ENCODE measurements at places on chromosomes 3 and 15.

DNA sequence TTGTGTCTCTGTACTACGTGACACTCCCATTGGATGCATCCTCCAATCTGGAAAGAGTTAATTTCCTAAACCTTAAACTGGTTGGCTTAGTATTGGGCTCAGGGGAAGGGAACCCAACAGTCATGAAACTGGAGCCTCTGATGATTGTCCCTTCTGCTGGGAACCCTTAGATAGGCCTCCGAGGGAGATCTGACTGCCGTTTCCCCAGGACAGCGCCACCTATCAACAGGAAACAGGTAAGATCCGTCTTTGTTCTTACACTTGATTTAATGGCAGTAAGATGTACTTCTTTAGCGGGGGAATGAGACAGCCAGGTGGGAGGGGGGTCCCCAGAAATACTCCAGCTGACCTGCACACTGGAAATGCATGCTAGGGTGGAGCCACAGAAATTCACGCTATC, 1749.6 kb downstream of the SI start:
- no peak for DNase-seq

- no peak for DNase-seq
Observed at GRCh38 chr3:59688636-59689035, 638.8 kb upstream of the CFAP20DC start.

- no peak for DNase-seq
Observed at GRCh38 chr15:68431792-68432401, at the start of gene ITGA11. TSS of gene ITGA11 (minus strand) at chr15:68432163. CDS start at chr15:68432066, 97 bp downstream.

DNA sequence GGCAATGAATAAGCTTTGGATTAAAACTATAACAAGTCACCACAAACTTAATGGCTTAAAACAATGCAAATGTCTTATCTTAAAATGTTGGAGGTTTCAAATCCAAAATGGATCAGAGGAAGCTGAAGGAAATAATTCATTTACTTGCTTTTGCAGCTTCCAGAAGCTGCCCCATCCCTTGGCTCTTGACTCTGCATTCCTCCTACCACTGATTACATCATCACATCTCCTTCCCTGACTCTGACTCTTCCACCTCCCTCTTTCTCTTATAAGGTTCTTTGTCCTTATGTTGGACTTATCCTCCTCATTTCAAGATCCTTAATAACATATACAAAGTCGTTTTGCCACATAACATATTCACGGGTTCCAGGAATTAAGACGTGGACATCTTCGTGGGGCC, 982.8 kb upstream of the ROBO1 start:
- DNase-seq = no peak

DNA sequence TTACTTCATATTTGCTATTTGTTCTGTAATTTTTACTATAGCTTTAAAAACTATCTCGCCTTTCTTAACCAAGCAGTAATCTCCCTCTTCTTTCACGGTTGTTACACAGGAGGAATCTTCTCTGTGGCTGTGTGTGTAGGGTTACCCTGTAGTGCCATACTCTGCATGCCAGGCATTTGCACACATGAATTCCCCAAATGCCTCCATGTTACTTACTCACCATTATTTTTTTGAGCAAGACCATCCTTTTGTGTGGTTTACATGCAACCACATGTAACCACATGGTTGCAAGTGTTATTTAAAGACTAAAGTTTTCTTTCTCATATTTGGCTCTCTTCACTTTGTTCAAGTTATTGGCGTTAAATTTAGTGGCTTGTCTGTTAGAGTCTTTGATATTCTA, 45.5 kb downstream of the HPS3 start:
- DNase-seq = no peak

DNA sequence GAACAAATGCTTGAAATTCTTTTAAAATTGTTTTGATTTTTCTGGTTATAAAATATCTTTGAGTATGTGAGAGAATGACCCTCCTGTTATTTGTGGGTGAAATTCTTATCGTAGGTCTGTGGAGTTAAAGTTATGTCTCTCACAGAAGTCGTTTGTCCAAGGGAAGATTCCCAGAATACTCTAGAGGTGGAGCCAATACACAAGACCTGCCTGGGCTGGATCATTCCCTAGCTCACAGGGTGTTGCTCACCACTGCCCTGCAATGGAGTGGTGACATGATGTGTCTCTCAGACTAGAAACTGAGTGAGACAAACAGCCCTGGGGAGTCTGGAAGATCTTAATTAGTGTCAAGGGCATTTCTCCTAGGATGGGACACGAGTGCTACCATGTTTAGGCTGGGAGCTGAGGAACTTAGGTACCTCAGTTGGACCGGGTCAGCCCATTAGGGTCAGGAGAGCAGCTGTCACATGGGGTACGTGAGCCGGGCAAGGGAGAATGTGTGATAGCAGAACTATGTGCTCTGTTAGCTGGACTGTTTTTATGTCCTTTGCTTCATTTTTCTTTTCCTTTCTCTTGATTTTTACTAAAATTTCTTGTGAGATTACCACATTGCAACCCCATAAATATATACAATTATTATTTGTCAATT, 53.6 kb upstream of the MYO5C start:
- DNase-seq = no peak

DNA sequence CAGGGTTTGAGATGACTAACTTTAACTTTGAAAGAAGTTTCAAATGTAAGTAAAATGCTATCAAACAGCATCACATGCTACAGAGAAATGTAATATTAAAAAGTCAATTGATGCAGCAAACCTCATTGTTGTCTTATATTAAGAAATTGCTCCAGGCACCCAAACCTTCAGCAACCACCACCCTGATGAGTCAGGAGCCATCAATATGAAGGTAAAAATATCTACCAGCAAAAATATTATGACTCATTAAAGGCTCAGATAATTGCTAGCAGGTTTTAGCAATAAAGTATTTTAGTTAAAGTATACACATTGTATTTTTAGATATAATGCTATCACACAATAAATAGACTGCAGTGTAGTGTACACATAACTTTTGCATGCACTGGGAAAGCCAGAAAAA, 746.3 kb downstream of the ZPLD1 start:
- DNase-seq = no peak

DNA sequence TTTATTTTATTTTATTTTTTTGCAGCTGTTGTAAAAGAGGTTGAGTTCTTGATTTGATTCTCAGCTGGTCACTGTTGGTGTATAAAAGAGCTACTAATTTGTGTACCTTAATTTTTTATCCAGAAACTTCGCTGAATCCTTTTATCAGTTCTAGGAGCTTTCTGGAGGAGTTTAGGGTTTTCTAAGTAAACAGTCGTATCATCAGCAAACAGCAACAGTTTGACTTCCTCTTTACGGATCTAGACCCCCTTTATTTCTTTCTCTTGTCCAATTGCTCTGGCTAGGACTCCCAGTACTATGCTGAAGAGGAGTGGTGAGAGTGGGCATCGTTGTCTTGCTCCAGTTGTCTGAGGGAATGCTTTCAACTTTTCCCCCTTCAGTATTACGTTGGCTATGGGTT, 165.8 kb upstream of the KCNMB2 start:
- no peak for DNase-seq

DNA sequence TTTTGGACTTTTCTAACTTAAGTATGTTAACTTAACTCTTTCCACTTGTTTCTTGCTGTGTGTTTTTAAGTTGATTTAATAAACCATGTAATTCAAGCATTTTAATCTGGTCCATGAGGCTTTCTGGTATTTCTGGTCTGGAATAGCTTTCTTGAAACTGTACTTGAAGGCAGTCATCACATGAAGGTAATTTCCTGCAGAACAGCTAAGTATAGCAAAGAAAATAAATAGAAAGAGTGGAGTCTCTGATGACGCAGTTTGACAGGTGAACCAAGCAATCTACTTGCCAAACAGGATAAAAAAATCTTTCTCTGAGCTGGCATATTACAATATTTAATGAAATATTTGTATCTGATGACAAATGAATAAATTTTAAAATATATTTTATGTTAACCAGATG, 74.9 kb downstream of the BTLA start:
- DNase-seq = no peak

GRCh38 chr15:66006986-66007385, 137.7 kb downstream of the RAB11A start:
- no peak for DNase-seq

DNA sequence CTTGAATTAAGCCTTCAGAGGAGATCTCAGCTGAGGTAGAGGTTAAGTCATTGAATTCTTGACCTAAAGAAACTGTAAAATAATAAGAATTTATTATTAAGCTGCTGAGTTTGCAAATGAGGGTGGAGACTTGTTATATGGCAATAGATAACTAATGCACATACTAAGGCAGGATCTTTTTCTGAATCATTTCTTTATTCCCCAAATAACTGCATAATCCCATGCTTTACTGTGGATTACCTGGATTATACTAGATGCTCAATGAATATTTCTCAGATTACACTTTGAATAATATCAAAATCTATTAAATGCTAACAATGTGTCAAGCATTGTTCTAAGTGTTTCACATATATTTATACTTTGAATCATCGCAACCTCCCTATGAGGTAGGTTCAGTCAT, 532.5 kb downstream of the NAALADL2 start:
- no peak for DNase-seq

GRCh38 chr3:51777985-51778384, 1.1 kb downstream of the IQCF6 start:
- DNase-seq = no peak

GRCh38 chr3:134576426-134576825, 74.4 kb downstream of the KY start:
- no peak for DNase-seq

- no peak for DNase-seq
Observed at GRCh38 chr3:173399044-173399443, 1.5 kb downstream of the NLGN1 start.

DNA sequence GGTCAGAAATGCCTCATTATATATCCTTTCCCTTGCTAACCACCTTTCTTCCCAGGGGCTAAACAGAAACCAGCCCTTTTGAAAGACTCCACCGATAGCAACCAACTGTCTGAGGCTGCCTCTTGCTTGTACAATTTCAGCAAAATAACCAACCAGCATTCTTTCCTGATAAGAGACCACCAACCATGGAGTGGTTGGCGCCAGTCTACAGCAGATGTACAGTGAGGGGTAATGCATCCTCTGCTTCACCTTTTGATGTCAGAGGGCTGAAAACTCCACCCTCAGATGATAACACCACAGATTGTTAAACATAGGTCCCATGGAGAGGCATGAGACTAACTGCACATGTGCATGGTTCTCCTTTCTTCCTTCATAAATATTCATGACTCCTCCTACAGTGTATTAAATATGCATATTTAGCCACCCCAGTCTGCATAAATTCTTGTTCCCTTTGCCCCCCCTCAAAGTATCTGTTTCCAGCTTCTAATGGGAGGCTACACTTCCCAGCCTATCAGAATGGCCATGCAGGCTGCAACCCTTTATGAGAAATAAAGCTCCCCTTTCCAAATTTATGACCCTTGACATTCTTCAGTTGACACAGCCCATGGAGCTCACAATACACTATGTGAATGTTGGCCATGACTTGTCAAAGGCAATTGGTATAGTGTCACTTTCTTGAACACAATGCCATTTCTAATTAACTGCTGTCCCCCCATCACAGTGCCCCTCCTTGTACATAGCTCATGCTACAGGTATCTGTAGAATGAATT, 48.3 kb downstream of the GABRB3 start:
- no peak for DNase-seq

GRCh38 chr15:62777671-62778070, 264.9 kb upstream of the TPM1 start:
- DNase-seq = no peak

- no peak for DNase-seq
Observed at GRCh38 chr3:14343338-14344112, 58.9 kb upstream of the SLC6A6 start.

GRCh38 chr3:96354742-96355141, 459.7 kb upstream of the EPHA6 start:
- DNase-seq = no peak

GRCh38 chr3:69838217-69838616, 99.0 kb downstream of the MITF start:
- no peak for DNase-seq

DNA sequence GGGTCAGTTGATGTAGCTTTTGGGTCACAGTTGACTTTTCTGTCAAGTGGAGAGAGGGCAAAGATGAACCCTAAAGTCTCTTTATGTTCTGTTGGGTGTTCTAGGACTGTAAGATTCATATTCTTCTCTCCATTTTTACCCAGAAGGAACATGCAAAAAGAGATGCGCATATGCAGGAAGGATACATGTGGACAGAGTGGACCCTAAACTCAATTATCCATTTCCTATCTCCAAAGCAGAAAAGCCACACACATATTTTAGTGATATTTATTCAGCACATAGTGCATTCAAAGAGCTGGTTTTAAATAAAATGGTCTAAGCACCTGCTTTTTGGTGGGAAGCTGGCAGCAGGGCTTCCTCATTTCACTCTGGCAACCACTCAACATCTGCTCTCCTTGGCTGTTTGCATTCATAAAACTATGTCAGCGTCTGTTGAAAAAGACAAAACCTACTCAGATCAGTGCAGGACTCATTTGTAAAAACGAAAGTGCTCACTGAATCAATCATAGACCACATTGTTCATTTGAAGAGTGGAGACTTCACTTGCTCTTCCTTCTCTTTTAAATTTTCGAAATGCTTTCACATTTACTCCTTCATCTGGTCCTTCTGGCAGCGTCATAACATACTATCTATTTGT, 96.6 kb downstream of the SEMA6D start:
- DNase-seq = no peak

DNA sequence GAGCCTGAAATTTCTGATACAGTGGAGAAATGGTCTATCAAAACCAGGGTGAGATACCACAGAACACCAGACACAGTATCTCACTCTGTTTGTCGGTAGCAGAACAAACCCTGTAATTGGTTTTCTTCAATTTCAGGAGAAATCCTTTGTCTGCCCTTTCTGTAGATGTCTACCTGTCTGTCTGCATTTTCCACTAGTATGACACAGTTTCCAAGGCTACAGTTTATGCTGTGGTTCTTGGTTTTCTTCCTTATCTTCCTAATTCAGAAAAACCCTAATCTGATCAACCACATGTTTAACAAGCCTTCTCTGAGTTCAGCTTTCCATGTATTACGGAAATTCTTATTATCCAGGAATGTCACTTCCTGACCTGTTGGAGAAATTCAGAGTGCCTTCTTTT, 70.8 kb downstream of the SCN11A start:
- DNase-seq = no peak

DNA sequence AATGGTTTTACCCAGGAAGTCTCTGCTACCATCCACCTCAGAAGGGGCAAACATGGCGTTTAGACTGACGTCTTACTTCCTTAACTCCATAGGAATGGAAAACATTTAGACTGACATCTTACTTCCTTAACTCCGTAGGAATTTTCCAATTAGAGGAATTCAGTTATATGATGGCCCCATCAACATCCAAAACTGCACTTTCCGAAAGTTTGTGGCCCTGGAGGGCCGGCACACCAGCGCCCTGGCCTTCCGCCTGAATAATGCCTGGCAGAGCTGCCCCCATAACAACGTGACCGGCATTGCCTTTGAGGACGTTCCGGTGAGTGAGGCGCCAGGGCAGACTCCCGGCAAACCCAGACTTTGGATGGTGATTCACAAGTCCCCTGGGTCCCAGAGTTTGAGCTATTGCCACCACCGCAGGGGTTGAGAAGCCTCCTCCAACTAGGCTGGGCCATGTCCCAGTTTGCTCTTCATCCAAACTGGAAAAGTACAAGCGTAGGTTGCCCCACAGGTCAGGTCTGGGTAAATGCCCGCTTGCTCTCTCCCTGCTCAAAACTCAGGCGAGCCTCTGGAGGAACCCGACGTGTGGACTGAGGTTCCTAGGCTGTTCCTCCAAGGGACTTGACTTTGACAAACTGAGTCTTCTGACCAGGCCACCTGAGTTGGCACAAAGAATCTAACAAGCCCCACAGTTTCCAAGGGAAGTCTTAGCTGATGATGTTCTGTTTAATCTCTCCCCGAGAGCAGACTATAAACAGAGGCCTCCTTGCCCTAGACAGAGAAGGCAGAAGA, 57.7 kb downstream of the MESD start:
- no peak for DNase-seq
